ENCODE measurements at places on chromosomes 16 and 17. TPM values are rescaled to one million over a fixed set of nuclear protein-coding genes. Genes with fewer than 3 reads are reported as not detected.
A peak's percentile ranks its signal among the peaks of the same experiment; 100 is the strongest.

GRCh38 chr17:60160829-60161501 lies 11.2 kb downstream of the CA4 start:
- no peak overlapping the region for H3K27ac ChIP-seq
- no peaks in the 10 kb centered on the region for H3K36me3 ChIP-seq
- DNase-seq: no peak
- H3K4me1 ChIP-seq: peaks cover 7% of the 10 kb centered on the region
- H3K4me3 ChIP-seq: no peak overlapping the region

GRCh38 chr17:9002606-9003354 lies 18.5 kb upstream of the NTN1 start:
- H3K4me3 ChIP-seq: peak overlapping the region; percentile 9
- no peaks in the 10 kb centered on the region for H3K27me3 ChIP-seq
- no peak overlapping the region for H3K27ac ChIP-seq
- peaks cover 8% of the 10 kb centered on the region for H3K4me1 ChIP-seq

DNA sequence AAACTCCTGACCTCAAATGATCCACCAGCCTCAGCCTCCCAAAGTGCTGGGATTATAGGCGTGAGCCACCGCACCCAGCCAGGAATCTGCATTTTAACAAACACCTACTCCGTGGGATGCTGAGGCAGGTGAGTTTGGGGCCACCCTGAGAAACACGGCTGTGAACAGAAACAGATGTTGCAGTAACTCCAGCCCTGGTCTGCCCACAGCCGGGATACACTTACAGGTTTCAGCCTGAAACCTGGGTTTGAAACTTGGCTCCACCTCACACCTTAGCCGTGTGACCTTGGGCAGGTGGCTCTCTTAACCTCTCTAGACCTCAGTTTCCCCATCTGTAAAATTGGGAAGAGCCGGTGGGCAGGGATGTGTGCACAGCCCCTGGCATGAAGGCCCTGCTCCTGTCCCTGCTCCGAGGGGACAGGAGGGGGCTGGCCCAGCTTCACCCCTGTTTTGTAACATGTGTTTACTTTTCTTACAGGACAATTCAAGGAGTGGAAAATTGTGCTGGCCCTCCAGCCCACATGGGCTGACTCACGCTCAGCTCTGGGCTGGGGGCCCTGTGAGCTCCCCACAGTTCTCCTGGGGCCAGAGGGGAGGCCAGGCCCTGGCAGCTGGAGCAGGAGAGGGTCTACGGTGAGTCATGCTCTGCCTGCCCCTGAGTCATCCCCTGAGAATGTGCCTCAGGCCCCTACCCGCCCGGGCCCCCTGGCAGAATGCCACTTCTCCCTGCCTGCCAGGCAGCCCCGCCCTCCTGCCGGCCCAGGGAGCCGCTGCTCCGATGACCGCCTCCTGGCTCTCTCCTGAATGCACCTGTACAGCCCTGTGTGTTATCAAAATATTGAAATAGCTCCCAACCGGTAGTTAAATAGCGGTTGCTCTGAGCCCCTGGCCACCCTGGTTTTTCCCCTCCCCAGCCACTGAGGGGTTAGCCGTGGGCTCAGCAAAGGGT lies 7.7 kb upstream of the PPL start:
- H3K36me3 ChIP-seq: no peaks in the 10 kb centered on the region
- H3K27me3 ChIP-seq: no peaks in the 10 kb centered on the region
- H3K4me3 ChIP-seq: no peak overlapping the region
- DNase-seq: no peak
- no peak overlapping the region for H3K27ac ChIP-seq

ESRP2 gene
- not detected for polyA plus RNA-seq

MMP28 gene
- 0.23 TPM for polyA plus RNA-seq
